Activated CD8-positive, alpha-beta memory T cell treated with anti-CD3 and anti-CD28 coated beads for 1 hour (primary cell): ENCODE measurements at places on chromosomes 3 and 15.

- no peak for DNase-seq
These were observed 77.4 kb downstream of the ACAP2 start for GRCh38 chr3:195365371-195365770.

DNA sequence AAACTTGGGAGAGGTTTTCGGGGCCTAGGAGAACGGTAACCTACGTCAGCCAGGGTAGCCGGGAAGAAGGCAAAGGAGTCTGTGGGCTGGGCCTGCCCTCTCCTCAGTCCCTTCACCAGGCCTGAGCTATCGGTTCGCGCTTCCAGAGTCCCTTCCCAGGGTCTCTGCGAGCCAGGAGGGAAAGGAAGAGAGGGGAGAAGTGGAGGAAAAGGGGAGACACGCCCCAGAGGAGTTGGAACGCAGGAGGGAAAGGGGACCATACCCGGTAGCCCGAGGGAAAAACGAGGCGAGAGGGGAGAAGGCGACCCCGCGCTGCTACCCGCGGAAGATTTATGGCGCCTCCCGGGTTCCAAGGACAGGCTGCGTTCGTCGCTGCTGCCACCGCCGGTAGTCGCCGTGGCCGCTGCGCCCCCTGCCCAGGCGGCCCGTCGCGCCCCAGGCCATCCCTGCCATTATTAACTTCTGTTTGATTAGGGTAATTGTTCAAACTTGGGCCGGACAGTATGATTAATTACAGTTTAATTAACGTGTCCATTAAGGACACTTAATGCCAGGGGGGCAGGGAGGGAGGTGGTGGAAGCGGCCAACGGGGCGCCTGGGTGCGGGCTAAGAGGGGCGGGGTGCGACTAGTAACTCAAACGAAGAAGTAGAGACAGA, 3.4 kb upstream of the SKOR1 start:
- DNase-seq = no peak

DNA sequence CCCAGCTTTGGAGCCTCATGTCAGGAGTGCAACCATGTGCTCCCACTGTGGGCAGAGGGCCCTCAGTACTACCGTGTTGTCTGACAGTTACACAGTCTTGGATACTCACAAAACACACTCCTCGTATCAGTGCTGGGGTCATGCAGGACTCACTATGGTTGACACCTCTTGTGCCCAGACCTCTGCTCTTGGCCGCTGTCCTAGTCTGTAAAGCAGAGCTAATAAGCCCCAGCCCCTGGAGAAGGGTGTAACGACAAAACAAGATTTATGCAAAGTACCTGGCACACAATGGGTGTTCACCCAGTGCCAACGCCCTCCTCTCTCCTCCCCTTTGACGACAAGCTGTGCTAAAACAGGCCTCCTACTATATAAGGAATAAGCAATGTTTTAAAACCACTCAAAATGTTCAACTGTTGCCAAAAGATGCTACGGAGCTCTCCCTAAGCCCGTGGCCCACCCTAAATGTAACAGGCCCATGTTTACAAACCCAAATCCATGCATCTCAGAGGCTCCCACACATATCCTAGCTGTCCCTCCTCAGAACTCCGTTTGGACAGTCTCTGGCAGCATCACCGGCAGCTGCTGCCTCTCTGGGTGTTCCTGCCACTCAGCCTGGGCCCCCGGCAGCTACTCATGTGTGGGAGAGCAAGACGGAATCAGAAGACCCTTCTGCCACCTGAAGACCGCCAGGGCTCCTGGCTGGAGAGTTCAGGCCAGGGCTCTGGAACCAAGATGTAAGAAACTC, 65.8 kb downstream of the MRPL46 start:
- no peak for DNase-seq

- no peak for DNase-seq
These were observed 129.3 kb upstream of the FEZF2 start for GRCh38 chr3:62502315-62503300.

GRCh38 chr3:17011728-17012338, 127.1 kb downstream of the PLCL2 start:
- DNase-seq = no peak

DNA sequence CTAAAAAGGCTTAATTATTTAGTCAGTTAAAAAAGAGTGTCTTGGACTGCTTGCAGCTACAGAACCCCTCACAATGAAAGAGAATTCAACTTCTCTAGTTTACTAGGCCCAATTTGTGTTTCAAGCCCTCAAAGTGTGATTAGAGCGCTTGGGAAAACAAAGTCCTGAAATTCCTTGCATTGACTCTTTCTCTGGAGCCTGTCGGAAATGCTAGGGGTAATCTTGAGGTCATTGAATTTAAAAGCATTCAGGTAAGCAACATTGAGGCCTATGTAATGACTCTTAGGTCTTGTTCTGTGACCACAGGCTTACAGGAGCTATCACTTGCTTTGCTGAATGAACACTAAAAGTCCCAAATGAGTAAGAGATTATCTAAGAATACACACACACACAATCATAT, 186.0 kb downstream of the NLGN1 start:
- DNase-seq = no peak
